Left colon (tissue), 2 donors: ENCODE measurements at places on chromosomes 6 and 20. TPM values are rescaled to one million over a fixed set of nuclear protein-coding genes. Genes with fewer than 3 reads are reported as not detected.
A peak's percentile ranks its signal among the peaks of the same experiment; 100 is the strongest.

DNA sequence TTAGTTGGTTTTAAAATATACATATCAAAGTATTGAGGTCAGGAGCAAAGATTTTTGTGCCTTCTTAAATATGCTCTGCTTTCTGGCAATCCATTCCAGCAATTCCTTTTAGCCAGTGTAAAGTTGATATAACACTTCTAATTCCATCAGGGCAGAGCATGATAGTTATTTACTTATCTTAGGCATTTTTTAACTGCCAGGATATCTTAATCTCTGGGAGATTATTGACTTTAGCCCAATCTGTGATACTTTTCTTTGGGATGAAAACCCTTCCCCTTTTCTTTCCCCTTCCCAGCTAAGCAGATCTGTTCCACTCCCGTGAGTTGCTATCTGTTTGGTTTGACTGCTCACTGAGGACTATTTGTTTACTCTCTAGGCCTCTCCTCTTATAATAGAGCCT is 168.7 kb upstream of the RSPO3 start:
- DNase-seq, result no peak

- no peak for DNase-seq
These were observed 172.0 kb downstream of the COL9A1 start for GRCh38 chr6:70130865-70131264.

DNA sequence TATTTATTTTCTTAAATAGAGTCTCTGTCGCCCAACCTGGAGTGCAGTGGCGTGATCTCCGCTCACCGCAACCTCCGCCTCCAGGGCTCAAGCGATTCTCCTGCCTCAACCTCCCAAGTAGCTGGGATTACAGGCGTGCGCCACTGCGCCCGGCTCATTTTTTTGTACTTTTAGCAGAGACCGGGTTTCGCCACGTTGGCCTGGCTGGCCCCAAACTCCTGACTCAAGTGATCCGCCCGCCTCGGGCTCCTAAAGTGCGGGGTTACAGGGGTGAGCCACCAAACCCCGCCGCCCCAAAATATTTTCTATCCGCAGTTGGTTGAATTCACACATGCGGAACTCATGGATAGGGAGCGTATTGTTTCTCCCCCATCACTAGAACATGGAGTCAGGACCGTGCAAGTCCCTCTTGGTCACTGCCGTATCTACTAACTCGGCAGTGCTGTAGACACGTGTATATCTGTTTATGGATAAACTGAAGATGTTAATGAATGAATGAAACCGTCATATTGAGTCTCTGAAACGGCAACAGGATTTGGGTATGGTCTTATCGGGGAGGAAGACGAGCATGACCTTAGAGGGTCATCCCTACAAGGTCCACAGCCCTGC is 904 bp downstream of the MKKS start:
- DNase-seq, result peak; percentile 31

DNA sequence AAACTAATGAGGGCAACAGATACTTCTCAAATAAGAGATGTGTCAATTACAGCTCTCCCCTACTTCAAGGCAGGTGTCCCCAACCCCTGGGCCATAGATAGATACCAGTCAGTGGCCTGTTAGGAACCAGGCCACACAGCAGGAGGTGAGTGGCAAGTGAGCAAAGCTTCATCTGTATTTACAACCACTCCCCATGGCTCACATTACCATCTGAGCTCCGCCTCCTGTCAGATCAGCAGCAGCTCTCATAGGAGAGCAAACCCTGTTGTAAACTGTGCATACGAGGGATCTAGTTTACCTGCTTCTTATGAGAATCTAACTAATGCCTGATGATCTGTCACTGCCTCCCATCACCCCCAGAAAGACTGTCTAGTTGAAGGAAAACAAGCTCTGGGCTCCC is 422.1 kb downstream of the GJA1 start:
- DNase-seq, result no peak

GRCh38 chr6:100229512-100229911 is 235.2 kb downstream of the SIM1 start:
- no peak for DNase-seq

DNA sequence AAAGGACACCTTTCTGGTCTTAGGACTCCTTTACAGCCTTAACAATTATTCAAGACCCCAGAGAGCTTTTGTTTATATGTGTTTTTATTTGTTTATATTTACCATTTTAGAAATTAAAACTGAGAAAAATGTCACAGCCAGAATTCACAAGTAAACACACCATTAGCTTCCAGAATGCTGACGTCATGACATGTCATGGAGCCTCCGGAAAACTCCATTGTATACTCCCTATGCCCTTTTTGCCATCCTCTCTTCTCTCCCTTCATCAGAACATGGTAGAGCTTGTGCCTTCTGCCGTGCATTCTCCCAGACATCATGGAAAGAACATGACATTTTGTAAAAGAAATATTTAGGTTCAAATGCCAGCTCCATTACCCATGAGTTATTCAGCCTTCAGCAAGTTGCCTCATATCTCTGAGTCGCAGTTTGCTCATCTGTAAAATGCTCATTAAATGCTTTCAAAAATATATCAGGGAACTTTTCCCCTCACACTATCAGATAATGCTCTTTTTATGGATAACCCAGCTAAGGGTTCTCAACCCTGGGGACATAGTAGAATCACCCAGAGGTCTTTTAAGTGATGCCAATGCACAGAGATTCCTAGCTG is 27.8 kb downstream of the TNFAIP3 start:
- DNase-seq, result no peak

DNA sequence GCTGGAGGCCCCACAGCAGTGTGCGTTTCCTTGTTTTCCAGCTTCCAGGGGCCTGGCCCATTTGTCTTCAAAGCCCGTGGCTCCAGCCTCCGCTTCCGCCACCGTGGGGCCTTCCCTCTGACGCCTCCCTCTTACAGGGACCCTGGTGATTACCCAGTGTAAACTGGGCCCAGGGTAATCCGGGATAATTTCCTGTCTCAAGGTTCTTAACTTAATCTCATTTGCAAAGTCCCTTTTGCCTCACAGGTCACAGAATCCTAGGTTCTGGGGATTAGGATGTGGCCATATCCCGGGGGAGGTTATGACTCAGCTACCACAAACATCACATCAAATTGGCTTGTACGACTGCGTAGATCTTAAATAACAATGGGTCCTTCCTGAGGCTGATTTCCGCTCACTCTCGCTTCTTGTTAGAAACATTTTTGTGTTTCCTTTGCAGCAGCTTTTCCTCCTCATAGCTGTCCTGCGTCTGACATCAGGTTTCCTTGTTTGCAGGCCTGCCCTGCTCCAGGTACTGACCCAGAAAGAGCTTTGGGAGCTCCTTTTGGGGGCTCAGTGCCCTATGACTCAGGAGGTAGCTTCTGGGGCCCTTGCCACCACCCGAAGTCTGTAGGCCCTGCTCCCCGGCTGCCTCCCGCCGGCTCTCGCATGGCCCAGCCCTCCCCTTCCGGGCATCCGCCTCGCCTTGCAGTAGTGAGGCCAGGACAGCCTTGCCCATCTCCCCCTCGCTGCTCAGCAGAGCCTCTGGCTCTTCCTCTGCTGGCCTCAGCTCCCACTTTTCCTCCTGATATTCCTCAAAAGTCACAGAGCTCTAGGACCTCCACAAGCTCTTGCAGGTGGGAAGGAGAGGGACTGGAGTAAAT is 100.5 kb downstream of the ERMARD start:
- DNase-seq, result no peak

DNA sequence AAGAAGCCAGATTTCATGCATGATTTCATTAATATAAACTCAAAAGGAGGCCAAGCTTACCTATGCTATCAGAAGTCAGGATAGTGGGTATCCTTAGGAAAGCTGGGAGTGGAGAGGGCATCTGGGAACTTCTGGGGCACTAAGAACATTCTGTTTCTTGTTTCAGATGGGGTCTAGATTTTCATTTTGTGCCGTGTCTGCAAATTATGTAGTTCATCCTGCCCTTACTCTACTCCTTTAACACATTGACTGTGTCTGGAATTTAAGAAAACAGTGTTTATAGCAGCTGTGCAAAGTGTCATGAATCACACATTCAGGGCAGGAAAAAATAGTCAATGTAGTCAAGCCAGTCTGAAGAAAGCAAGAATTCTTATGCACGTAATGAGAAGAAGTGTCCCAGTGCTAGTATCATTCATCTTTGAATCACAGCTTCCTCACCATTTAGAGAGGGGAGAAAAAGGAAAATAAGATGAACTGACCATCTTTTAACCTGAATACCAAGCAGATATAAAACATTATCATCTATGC is 11.6 kb upstream of the SPTLC3 start:
- no peak for DNase-seq

- no peak for DNase-seq
These were observed 60.6 kb downstream of the SHPRH start for GRCh38 chr6:145903356-145904102.

DNA sequence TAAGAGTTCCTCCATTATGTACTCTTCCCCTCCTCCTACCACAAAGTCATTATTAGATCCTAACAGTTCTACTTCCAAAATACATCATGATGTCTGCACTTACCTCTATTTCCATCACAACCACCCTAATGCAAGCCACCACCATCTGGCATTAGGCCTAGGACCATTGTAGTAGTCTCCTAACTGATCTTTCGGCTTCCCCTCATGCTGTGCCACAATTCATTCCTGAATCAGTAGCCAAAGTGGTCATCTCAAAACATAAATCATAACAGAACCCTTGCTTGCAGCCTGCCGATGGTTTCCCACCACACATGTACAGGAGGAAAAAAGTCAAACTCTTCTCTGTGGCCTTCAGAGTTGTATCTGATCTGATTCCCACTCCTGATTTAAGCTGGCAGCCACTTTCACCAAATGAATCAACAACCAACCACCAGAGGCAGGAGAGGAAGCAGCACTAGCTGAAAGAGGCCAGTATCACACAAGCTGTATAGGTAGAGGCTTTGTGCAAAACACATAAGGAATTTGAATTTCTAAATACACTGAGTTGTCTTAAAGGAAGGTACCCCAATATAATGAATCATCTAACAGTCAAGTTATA is 26.1 kb downstream of the FAM184A start:
- no peak for DNase-seq

DNA sequence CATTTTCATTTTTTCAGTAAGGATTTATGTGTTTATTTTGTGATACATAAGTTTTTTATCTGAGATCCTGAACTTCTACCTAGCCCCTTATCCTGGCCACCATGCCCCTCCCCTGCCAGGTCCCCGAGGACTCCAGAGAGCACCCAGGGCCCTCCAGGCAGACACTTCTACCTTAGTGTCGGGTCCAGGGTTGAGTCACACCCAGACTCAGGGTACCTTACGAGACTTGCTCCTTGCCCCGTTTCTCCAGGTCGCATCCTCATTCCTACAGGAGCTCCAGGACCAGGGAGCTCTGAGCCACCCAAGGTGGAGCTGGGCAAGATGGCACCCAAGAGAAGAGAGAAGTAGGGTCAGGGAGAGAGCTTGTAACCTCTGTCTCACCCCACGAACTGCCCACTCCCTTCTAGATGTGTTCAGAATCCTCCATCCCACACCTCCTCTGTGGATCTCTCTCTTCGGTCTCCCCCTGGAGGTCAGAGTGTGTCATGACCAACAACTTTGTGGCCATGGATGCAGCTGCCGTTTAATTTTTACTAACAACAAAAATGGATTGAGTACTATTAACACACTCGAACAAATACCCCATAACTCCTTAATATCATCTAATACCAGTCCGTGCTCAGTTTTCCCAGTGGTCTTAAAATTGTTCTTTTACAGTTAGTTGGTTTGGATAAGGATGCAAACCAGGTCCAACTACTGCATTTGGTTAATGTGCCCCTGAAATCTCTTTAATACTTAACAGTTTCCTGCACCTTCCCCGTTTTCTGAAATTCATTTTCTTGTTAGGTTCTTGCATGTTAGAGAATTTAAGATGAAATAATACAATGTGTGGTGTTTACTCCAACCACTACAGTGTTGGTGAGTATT is 130.6 kb upstream of the INSM1 start:
- peak; percentile 38 for DNase-seq

DNA sequence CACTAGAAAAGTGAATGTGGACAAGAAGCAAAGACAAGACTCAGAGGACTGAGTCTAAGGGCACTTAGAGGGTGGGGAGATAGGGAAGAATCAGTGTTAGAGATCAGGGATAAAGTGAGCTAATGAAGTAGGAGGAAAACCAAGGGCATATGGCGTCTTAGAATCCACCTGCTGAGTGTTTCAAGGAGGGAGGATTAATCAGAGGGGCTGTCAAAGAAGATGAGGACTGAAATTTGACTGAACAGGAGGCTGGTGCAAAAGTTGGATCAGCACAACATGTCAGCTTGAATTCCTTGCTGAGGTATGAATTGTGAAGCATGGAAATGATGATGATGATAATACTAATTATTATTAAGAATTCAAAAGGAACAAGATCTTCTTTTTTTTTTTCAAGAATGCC is 39.4 kb downstream of the PLCB4 start:
- no peak for DNase-seq

- no peak for DNase-seq
These were observed 51.7 kb upstream of the TBX18 start for GRCh38 chr6:84815896-84816735.

GRCh38 chr6:165653196-165653595 is 9.8 kb downstream of the PDE10A start:
- no peak for DNase-seq

DNA sequence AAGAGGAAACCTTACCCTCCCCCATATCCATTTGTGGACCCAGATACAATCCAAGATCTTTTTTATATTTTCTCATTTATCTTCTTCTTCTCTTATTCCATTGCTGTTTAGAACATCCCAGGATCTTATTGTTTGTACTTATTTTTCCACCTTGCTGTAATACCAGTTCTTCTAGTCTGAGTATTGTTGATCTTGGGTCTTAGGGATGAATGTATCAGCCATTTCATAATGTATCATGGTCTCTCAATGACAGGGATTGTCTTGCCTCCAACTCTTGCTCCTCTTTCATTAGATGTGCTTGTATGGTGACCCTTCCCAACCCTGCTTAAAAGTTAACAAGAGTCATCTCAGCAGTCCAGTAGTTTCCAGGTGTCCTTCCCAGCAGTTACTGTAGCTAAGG is 63.3 kb downstream of the MAP3K4 start:
- no peak for DNase-seq

DNA sequence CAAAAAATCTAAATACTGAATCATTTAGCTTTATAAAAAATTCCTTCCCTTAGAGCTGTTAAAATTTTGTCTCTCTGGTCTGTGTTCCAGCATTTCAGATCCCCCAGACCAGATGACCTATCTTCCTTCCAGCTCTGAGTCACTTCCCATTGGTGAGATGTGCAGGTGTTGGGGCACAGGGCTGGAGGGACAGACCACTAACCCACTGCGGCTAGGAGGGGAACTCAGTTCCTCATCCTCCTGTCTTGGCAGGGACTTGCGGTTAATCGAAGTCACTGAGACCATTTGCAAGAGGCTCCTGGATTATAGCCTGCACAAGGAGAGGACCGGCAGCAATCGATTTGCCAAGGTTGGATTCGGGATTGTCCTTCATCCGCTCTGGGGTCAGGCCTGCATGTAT is 6.0 kb downstream of the CNPY3 start:
- DNase-seq, result no peak

- DNase-seq, result no peak
These were observed 677.0 kb upstream of the ID4 start for GRCh38 chr6:19160081-19160730.

LIN28B gene
- not detected for total RNA-seq

CD40 gene
- total RNA-seq, result 6.0 TPM

THEMIS gene
- total RNA-seq, result 1.1 TPM

TFAP2D gene
- not detected for total RNA-seq

TMEM170B gene
- total RNA-seq, result 2.5 TPM

LY6G6F gene
- total RNA-seq, result not detected

TGM3 gene
- 0.36 TPM for total RNA-seq

OTOR gene
- total RNA-seq, result not detected

TPBG gene
- total RNA-seq, result 13.1 TPM

BNIP5 gene
- total RNA-seq, result 14.4 TPM

CLPSL1 gene
- not detected for total RNA-seq
